ENCODE measurements at places on chromosomes 11 and 22.

DNA sequence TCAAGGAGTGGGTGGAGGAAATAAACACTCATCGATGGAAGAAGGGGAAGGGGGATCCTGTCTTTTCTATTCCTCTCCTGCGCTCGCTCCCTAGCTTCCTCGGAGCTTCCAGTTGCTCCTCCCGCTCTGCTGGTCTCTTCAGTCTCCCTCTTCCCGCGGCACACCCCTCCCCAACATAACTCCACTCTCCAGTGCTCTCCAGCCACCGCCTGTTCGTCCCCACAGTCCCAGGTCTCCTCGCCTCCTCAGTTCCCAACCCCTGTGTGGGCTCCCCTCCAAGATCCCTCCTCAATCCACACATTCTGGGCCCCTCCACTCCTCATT, 438 bp downstream of the ZW10 start:
- peak; percentile 54 for DNase-seq

DNA sequence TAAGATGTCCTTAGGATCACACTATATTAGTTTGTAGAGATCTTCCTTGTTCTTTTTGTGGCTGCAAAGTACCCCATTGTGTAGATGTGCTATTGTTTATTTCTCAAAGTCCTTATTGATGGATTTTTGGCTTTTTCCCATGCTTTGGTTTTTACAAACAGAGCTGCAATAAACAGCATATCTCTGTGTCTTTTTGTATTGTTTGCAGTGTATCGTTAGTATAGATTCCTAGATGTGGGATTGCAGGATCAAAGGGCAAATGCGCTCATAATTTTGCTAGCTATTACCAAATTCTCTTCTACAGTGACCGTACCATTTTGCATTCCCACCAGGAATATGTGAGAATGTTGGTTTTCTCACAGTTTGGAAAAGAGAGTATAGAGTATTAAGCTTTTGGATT, 27.5 kb upstream of the FTH1 start:
- no peak for DNase-seq

DNA sequence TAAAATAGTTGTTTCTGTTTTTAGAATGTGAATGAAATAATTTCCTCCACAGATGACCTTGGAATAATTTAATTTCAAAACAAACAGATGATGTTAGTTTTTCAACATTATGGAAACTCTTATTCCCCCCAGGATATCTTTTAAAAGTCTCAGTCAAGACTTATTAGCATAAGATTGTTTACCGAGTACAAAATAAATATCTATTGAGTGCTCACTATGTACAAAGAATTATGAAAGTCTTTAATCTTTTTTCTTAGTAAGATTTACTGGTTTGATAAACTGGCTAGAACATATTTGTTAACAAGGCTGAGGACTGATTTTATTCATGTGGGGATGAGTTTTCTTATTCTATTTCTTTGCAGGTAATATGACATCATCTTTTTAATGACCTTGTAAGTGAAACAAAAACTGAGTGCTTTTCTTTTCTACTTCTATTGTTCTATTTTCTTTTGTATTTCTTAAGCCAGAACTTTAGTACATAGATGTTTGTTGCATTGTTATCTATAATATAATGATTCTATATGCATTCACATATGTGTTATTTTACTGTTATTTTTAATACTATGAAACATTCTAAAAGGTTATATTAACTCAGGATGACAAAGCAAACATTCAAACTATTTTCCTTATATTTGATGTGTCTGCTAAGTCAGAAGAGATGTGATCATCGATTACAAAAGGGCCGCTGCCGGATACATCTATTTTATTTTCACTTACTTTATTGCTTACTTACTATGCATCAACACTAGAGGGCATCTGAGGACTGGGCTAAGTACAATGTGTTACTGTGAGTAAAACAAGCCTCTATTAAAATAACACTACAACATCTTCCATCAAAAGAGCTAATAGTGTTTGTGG, 111.0 kb upstream of the ARHGAP42 start:
- DNase-seq, result peak; percentile 42

GRCh38 chr11:73852049-73852448, 24.6 kb downstream of the COA4 start:
- no peak for DNase-seq

DNA sequence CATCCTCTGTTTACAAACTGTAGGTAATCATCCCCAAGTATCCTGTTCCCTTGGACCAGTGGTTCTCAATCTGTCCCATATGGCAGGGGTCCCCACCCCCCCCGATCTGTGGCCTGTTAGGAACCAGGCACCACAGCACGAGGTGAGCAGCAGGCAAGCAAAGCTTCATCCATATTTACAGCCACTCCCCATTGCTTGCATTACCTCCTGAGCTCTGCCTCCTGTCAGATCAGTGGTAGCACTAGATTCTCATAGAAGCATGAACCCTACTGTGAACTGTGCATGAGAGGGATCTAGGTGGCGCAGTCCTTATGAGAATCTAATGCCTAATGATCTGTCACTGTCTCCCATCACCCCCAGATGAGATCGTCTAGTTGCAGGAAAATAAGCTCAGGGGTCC, 33.4 kb upstream of the EIF3M start:
- no peak for DNase-seq

DNA sequence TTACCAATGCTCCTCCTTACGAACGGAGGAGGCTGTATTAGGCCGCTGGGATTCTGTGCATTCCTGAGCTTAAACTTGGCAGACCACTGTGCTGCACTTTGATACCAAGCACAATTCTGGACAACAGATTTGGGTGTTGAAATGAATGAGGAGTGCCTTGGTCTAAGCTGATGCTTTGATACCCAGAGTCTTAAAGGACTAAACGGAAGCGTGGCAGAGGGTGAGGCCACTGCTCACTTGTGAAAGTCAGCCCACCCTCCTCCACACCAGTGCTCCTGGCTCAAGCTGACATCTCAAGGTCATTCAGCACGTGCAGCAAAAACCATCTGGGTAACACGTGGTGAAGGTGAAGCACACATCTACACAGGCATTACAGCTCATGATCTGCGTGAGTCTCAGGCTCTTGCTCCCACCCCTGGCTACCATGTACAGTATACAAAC, 85.9 kb downstream of the MICAL3 start:
- DNase-seq, result no peak

- no peak for DNase-seq
Observed at GRCh38 chr11:45412051-45412471, 125.9 kb upstream of the SYT13 start.

GRCh38 chr11:112968941-112969713, 7.9 kb downstream of the NCAM1 start:
- no peak for DNase-seq

GRCh38 chr22:22681221-22681739, 36.9 kb downstream of the GGTLC2 start:
- DNase-seq, result no peak

DNA sequence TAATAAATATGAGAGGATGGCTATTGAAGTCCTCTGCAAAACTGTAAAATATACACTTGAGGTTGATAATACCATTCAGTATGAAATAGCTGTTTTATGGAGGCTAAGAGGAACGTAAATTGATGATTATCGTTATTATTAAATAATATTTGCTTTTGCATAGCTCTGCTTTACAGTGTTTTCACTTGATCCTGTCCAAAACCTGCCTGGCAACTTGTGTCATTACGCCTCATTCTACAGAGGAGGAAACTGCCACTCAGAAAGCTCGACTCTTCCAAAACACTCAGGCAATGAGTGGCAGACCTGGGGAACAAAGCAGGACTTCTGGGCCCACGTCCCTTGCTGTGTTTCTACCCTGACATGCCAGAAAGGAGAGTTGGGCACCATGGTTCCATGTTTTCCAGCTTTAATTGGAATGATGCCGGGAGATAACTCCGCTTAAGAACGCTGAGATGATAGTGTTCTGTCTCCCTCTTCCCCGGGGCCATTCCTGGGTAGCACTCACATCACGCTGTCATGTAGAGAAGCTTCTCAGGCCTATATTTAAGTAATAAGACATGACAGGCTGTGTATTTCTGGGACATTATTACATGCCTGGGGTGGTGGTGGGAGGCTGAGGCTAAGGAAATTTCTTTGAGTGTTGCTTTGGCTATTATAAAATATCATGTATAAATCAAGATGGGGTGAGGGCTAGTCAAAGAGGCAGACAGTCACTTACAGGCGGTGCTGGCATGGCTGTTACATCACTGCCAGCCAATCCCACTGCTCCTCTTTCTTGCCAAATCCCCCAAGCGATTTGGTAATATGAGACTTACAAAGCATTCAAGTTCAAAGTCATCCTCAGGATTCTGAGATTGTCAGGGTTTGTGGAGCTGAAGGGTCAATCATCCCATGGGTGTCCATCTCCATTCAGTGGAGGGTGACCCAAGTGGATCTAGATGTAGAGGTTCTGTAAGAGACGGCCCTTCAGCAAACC, 501.7 kb downstream of the INSC start:
- DNase-seq, result no peak

GRCh38 chr22:46104170-46104880, 46.0 kb upstream of the PPARA start:
- DNase-seq, result no peak

- no peak for DNase-seq
Observed at GRCh38 chr22:24982301-24983056, 30.0 kb downstream of the KIAA1671 start.

DNA sequence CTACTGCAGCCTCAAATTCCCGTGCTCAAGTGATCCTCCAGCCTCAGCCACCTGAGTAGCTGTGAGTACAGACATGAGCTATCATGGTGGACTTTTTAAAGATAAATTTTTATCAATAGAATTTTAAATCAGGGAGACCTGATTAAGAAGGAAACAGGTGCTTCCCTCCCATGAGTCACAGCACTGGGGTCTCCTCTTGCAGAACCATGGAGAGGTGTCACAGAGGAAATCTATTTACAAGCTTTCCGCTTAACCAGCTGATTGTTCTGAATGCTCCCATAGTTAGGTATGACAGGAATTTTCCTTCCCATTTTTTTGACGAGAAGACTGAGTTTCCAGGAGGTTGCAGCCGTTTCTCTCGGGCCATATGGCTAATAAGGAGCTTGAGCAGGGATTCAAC, 516.1 kb downstream of the MIAT start:
- DNase-seq, result no peak

DNA sequence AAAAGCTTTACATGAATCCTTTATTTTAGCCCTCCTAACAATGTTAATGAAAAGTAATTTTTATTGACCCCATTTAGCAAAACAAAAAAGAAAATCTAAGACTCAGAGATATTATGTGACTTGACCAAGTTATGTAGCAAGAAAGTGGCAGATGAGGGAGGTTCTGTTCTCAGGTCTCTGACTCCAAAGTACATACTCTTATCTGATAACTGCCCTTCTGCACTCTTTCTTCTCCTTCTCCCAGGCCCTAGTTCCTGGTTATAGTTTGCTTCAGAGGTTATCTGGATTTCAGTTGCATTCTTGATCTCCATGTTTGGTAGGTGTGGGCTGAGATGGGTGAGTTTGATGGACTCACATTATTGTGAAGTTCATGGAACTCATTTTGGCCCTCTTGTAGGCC, 4.5 kb downstream of the OR9Q2 start:
- no peak for DNase-seq

- no peak for DNase-seq
Observed at GRCh38 chr22:38865201-38866023, 6.6 kb downstream of the CBX6 start.

DNA sequence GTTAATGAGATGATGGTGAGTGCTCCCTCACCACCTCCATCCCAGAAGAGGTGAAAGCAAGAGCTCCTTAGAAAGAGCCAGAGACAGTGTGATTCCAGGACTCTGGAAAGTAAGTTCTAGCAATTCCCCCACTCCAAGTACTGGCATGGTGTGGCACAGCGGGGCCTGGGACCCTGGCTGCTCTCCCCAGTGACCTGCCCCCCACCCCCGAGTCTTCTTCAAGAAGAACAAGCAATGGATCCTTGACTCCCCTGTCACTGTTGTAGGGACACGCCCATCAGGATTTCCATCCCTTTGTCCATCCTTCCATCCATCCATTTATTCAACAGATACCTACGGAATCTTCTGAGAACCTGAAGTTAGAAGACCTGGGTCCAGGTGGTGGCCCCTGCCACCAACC, 44.4 kb downstream of the C11orf96 start:
- DNase-seq, result no peak

DNA sequence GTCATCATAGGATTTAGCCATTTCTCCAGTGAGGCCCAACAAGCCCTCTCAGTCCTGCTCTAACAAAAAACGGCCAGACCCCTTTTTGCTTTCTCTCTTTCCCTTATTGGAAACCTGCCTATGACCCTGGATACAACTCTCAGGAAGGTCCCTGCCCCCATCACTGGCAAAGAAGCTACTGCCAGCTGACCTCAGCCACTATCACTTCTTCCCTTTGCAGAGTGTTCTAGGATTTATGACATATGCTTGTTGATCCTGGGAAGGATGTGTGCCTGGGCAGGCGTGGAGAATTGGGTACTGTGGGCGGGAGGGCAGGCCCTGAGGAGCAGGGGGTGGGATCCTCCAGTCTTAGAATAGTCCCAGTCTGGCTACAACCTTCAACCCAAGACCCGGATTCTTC, 7.5 kb downstream of the PGAP2 start:
- no peak for DNase-seq

DNA sequence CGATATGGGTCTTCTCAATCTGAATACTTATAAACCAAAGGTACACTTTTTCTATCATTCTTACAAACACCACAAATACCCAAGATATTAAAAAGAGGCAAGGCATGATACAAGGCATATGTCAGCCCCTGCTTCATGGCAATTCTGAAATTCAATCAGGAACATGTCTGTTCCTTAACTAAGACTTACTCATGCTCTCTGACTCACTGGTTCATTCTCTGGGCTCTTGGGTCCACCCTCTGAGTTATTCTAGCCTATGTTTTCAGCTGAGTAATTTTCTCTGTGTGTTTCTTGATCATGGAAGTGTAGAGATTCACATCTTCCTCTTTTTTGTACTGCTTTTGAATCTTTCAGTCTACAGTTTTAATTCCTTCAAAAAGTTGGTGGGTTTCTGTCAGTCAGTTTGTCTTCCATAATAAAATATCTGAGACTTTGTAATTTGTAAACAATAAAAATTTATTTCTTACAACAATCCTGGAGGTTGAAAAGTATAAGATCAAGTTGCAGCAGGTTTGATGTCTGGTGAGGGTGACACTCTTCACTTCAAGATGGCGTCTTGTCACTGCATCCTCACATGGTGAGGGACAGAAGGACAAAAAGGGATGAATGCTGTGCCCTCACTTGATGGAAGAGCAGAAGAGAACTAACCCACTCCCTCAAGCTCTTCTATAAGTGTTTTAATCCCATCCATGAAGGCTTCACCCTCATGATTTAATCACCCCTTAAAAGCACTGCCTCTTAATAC, 211.7 kb downstream of the FAM76B start:
- no peak for DNase-seq

DNA sequence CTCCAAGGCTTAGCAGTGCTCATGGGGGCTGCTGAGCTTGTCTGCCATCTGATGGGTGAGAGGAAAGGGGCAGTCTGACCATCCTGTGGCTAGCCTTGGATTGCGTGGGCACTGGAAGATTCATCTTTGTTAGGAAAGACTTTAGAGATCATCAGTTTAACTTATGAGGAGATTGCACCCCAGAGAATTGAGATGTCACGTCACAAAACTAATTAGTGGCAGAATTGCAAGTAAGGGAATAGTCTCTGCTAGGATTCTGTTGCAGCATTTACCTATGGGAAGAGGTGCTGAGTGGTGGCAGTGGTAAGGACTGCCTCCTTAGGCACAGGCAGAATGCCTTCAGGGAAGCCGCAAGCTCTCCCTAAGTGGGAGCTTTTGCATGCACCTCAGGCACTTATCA, 42.8 kb upstream of the HSPA8 start:
- DNase-seq, result no peak

GRCh38 chr22:17818180-17818579, 43.9 kb upstream of the BID start:
- DNase-seq, result no peak

- DNase-seq, result no peak
Observed at GRCh38 chr11:94705891-94706615, 62.1 kb upstream of the AMOTL1 start.
